Foreskin melanocyte (primary cell): ENCODE measurements at places on chromosomes 16 and 17.

DNA sequence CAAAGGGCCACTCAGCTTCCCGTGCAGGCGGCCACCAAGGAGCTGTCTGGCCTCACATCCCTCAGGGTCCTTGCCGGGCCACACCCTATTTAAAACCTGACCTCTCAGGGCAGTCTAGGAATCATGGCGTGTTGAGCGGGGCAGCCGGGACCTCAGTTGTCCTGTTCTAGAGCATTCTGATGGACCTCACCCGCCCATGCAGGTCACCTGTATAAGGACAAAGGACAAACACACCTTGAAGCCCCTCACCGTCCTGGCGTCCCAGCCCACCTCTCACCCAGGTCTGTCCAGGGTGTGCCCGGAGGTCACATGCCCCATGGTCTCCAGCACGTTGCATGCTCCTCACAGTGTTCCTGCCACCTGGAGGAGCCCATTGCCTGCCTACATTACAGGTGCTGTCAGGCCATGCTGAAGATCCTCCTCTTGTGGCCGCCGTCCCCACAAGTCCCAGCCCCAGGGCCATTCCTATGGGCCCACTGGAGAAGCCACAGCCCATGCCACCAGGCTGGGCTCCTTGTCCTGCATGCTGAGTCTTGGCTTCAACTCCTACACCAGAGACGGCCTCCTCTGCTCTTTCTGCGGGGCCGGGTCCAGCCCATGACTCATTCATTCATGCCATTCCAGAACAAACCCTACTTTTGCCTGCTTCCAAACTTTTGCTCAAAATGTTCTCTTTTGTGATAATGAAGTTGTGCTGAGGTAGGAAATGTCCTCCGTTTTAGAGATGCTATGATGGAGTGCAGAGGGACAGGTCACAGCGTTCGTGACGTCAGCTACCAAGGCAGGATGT lies 46.3 kb downstream of the PEMT start:
- no peak for DNase-seq

DNA sequence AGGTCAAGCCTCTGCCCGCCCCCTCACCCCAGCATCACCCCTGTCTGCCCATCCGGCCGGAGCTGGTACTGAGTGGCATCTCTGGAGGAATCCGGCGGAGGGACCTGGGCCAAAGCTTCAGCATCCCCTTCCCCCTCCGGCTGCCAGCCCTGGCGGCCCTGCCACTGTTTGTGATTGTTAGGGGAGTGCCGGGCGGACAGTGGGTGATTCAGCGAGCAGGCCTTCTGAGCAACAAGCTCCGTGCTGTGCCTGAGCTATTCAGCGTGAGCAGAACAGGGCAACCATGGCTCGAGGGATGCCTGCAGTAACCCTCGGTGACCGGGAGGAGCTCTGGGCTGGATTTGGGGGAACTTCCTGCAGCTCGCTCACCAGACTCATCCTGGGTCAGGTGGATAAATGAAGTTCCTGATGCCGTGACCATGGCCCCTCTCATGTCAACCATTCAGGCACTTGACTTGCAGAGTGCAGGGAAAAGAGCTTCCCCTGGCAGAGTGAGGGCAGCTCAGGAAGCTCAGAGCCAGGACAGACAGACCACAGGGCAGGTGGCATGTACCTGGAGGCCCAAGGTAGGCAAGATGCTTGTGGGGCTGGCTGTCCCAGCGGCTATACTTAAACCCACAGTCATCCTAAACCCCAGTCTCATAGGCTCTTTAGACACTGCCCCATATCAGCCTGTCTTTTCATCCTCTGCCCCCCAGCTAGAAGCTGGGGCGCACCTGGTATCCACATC lies 24.3 kb upstream of the MLKL start:
- DNase-seq, result no peak

- no peak for DNase-seq
Measured at GRCh38 chr17:64092952-64093451, 36.9 kb downstream of the ERN1 start.

DNA sequence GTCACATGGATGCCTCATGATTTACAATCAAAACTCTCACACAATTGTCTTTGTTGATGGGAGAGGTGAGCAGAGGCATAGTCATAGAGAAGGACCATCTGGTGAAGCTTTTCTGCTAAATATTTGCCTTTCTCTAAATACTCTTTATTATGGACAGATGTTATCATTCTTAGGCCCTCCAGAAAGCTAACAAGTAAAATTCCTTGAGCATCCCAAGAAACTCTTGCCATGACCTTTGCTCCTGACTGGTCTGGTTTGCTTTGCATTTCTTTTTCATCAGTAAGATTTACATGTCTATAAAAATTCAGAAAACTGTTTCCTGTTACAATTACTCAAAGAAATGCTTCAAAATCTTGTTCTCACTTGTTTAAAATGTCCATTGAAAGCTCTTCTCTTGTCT lies 1336.6 kb upstream of the CDH8 start:
- no peak for DNase-seq

DNA sequence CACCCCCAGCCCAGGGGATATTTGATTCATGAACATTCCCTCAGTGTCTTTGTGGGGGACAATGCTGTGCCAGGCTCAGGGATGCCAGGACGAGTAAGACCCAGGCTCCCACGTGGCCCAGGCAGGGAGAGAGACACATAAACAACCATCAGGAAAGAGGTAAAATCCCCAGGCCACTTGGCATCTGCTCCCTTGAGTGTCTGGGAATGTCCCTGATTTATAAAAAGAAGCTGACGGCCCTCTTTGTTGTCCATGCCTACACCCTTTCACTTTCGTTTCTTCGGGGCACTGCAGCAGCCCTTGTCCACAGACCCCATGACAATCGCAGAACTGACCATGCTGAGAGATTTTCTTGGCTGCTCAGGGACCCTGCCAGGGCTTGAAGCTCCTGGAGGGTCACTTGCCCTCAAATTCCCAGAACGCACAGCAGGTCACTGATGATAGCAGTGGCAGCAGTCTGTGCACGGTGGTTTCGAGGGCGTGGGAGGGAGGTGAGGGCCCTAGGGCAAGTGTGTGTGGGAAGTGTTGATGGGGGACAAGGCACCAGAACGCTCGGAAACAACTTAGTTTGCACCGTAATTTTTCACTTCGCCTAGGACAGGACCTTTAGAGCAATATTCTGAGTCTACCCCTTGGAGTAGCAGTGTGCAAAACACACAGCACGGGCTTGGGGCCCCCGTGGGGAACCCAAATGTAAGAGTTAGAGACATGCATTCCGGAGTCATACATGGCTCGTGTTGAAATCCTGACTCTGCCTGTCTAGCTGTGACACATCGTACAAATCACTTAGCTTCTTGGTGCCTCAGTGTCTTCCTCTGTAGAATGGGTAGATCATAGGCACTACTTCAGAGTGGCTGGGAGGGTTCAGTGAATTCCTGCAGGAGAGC lies 4.7 kb downstream of the NOD2 start:
- DNase-seq, result peak; percentile 17

- DNase-seq, result no peak
Measured at GRCh38 chr17:33952425-33952824, 302.7 kb upstream of the CCL2 start.

DNA sequence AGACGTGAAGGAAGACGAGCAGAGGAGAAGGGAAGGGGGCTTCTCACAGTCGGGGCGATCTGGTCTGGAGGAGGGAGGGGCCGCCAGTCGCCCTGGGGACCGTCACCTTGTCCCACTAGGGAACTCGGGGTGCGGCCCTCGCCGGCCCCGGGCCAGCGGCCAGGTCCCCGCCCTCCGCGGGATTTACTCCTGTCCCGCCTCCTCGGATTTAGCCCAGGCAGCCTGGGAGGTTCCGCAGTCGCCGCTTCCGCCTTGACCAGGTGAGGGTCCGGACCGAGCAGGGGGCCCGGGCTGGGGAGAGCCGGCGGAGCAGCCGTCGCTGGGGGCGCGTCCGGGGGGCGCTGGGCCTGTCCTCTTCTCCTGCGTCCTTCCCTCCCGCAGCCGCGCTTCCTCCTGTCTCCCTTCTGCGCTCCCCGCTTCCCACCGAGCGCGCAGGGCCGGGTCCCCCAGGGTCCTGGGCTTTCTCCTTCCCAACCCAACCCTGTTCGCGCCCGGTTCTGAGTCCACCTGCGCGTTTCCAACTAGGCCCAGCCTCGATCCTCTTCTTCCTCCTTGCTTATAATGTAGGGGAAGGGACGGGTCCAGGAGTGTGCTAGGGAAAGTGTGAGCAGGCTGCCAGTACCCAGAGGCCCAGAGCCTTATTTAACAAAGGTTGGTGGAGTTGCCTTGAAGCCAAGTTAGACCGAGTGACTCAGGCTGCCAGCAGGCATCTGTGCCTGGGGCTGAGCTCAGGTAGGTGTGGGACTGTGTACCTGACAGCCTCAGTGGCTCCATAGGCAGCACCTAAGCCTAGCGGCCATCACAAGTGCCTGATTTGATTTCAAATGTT lies at the start of gene TNK1:
Gene TNK1, plus strand, starts transcription at position 235 of the 829 bp plus-strand sequence. CDS start 1,838 bp downstream, outside the sequence.
- DNase-seq, result no peak

GRCh38 chr17:47009759-47010594 lies 30.9 kb upstream of the RPRML start:
- DNase-seq, result no peak

DNA sequence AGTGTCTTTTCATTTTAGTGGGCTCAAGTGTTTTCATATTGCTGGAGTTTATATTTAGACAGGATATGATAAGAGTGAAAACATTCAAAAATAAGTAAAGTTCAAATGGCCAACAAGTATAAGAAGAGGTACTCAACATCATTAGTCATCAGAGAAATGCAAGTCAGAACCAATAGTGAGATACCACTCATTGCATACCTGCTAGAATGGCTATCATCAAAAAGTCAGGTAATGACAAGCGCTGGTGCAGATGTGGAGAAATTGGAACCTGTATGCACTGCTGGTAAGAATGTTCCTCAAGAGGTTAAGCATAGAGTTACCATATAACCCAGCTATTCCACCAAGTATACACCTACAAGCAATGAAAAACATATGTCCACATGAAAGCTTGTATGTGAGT lies 87.8 kb downstream of the WNT3 start:
- no peak for DNase-seq

DNA sequence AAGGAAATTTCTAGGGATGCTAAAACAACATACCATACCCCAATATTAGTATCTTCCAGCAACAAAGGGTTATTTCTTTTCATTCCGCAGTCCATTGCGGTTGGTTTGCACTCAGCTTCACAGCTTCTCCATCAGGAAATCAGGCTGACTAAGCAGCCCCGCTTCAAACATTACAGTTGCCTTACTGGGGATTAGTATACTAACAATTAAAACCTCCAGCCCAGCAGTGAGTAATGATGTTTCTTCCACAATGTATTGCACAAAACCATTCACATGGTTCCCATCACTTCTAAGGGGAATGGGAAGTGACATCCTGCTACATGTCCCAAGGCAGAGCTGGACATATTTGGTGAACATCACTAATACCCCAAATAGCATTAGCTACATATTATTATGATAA lies 1384.9 kb downstream of the CDH8 start:
- no peak for DNase-seq

DNA sequence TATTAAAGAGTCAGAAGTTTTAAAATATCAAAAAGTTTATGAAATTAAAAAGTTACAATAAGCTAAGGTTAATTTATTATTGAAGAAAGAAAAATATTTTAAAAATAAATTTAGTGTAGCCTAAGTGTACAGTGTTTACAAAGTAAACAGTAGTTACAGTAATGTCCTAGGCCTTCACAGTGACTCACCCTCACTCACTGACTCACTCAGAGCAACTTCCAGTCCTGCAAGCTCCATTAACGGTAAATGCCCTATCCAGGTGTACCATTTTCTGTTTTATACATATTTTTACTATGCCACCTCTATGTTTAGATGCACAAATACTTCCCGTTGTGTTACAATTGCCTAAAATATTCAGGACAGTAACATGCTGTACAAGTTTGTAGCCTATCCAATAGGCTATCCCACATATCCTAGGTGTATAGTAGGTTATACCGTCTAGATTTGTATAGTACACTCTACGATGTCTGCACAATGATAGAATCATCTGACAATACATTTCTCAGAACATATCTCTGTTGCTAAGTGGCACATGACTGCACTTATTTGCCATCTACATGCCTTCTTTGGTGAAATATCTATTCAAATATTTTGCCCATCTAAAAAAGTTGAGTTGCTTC lies 67.2 kb upstream of the WSB1 start:
- DNase-seq, result no peak

DNA sequence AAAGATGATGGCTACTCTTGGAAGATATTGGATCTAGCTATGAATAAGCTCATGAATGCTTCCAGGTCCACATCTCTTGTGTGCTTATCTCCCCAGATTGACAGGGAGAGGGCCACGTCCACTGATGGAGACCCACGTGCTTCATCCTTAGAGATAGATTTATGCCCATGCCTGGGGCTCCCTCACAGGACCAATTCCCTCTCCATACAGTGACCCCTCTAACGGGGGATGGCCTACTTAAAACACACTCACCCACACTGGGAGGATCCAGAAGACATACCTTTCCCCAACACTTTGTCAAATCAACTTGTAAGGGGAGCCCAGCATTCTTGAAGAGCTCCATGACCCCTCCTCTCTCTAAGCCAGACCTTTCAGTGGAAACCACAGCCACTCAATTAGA lies 169.7 kb upstream of the CDH5 start:
- DNase-seq, result no peak

DNA sequence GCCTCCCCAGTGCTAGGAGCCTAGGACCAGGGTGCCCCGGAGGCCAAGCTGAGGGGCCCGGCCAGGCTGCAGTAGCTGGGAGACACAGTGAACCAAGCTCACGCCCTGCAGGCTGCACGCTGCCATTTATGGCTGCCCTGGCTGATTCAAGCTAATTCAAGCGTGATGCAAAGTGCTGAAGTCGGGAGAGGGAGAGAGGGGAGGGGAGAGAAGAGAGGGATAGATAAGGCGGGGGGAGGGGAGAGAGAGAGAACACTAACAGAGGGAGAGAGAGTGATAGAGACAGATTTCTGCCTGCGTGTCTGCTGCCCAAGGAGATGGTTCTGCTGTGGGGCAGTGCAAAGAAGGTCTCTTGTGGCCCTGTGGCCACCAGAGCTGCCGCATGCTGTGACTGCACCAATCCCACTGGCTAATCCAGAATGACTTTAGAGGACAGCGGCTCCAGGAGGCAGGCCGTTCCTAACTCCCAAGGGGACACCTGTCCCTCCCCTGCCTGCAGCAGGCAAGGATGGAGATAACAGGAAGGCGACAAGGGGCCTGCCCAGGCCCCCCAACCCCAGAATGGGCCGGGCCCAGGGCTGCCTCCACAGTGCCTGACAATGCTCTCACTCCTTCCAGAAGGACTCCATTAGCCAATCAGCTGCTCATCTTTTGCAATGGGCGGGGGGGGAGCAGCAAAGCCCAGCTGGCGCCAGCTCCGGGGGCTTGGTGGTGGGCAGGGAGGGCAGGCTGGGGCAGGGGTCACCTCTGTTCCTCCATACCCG lies 12.9 kb downstream of the MXRA7 start:
- no peak for DNase-seq

GRCh38 chr17:33637534-33637933 lies 344.4 kb upstream of the ASIC2 start:
- DNase-seq, result no peak

DNA sequence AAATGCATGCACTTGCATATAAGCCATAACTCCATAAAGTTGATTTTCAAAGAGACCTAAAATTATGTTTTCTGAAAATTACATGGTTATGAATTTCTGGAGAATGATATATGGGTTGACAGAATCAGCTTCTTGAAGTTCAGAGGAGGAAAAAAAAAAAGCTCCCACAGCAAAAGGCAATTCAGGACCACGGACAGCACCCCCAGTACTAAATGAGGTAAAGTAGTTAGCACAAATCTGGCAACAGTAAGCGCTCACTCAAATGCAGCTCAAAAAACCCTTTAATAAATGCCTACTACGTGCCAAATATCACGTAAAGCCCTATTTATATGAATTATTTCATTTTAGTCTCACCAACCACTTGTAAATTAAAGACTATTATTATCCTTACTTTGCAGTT lies 135.2 kb downstream of the SHISA9 start:
- DNase-seq, result peak; percentile 1

GRCh38 chr17:77145612-77146245 lies 5.0 kb downstream of the SEC14L1 start:
- DNase-seq, result peak; percentile 62

- DNase-seq, result no peak
Measured at GRCh38 chr17:48209973-48210372, 102.4 kb downstream of the SNX11 start.
